ENCODE measurements at places on chromosomes 6 and 20.

- no peak for DNase-seq
Measured at GRCh38 chr6:112799889-112800288, 452.8 kb downstream of the RFPL4B start.

GRCh38 chr6:137172734-137173431, 561 bp downstream of the IL22RA2 start:
- no peak for DNase-seq

DNA sequence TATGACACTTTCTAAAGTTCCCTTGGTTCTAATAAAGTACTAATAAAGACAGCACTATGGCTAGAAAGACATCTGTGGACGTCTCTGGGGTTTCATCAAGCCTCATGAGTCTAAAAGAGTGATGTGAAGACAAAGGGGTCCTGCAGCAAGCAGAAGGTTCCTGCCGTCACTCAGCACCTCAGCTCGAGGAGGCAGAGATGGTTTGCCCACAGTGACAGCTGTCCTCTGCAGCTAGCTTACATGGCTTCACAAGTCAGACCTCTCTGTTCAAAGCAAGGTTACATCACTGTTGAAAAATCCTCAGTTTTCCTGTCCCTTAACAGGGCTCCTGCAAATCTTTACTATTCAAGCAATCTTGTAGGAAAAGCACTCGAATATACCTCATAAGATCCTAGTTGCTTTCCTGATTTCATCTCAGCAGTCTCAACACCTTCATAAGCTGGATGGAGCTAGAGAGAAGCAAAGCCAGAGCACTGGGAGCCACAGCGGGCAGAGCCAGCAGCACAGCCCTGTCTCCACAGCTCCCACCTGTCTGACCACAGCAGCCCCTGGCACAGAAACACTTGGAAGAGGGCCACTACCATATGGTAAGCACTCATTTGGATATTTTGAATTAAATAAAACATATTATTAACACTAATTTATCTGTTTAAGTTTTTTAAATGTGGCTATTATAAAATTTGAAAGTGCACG, 202.3 kb downstream of the GMDS start:
- no peak for DNase-seq

GRCh38 chr20:2313316-2313715, 17.5 kb downstream of the TGM3 start:
- DNase-seq: no peak

DNA sequence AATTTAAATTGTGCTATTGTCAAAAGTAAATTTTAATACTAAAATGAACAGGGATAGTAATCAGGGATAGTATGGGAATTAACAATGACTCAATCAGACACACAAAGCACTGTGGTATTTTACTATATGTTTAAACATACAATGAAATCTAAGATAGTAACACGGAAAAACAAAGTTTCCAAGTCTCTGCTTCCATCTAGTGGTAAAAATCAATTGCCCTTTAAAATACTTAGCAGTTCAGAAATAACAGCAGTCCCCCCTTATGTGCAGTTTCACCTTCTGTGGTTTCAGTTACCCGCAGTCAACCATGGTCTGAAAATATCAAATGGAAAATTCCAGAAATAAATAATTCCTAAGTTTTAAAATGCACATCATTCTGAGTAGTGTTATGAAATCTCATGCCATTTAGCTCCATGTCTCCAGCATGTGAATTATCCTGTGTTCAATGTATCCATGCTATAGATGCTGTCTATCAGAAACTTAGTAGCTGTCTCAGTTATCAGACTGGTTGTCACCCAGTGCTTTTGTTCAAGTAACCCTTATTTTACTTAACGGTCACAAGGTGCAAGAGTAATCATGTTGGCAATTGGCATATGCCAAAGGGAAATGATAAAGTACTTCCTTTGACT, 58.5 kb downstream of the AHI1 start:
- DNase-seq: peak; percentile 32

DNA sequence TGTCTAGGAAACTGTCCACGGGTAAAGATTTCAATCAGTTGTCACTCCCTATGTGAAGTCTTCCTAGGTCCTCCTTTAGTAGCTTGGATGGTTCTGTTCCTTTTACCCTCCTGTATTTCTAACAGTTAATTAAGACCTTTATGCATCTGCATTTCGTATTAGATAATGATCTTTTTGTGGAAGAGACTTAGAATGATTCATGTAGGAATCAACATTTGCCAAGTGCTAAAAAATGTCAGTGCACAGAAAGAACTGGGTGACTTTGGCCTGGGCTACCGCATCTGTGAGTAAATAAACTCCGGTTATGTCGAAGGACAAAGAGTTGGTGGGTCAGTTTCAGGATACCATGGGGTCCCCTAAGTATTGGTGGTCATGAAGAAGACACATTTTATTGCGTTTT, 918.0 kb downstream of the TFAP2A start:
- no peak for DNase-seq

DNA sequence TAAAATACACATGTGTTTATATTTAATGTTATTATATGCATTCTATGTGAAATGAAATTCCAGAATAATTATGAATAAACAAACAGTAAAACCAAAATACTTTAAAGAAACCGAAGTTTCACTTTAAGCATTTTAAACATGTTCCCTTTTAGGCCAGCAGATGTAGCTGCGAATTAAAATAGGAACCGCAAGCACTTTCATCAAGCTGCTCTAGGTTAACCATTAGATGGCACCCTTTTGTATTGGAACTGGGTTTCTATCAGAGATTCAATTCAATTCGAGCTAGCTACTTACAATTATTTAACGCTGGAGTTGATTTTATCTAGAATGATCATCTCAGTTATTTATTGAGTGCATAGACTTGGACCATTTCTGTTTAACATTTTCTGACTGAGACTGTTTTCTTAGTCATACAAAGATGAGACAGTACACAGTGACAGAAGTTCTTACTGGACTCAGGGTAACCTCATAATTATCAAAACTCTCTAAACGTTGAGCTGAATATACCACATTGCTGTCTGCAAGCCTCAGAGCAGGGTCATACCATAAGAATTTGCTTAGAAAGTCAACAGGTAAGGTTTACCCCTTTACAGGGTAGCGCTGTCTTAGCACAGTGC, 8.5 kb downstream of the TMEM242 start:
- DNase-seq: peak; percentile 31

- DNase-seq: no peak
Measured at GRCh38 chr6:34066218-34066571, 79.7 kb downstream of the GRM4 start.

DNA sequence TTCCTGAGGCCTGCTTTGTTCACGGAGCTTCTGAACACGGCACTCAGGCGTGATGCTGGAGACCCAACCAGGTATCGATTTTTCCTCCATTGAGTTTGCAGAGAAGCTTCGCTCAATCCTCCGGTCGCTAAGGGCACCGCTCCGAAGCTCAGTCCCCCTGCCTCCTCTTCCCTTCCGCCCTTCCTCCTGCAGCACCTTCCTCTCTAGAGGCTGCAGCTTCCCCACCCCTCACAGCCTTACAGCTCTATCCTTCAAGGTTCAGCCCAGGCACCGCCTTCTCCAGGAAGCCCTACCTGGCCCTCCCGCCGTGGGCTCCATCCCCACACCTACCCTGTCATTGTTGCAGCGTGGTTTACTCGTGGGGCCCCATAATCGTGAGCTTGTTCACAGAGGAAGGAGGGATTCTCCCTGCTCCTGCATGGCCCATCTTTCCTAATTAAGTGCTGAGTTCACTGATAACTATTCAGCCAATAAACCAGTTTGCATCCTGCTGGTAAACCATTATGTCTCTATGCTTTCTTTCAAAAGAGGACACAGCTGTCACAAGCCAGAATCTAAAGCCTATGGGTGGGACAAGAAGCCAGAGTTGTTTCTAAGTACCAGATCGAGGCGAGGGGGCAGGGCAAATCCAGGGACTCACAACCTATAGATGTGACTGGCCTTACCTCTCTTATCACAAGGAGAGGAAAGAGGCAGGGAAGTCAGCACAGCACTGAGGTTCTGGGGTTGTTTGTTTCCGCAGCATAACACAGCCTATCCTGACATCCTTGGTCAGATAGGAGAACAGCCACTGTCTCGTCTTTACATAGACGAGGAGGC, 152.0 kb downstream of the GRM4 start:
- DNase-seq: no peak

GRCh38 chr6:142757852-142758628, 186.9 kb downstream of the HIVEP2 start:
- no peak for DNase-seq

DNA sequence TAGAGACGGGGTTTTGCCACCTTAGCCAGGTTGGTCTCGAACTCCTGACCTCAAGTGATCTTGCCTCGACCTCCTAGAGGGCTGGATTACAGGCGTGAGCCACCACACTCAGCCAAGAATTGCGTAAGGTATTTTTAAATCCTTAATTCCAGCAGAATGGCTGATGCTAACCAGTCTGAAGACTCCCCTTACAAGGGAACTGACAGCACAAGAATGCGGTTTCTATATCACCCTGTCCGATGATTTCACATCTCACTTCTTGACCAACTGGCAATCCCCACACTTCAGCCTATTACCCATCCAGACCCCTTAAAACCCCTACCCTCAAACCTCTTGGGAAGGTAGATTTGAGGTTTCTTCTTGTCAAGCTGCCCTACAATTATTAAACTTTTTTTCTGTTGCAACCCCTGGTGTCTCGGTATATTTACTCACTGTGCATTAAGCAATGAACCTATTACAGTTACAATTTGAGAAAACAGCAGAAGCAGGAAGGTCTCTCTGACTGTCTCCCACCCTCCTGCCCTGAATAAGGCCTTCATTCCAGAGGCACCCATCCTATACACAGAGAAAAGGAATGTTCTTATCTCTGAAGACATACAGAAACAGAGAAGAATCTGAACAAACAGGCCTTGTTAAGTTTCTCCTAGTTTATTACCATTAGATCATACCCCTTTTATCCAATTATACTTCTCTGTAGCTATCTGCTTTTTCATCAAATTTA, 164.9 kb downstream of the ARHGAP18 start:
- DNase-seq: no peak

GRCh38 chr6:57974653-57975052, 657.2 kb downstream of the PRIM2 start:
- DNase-seq: no peak

DNA sequence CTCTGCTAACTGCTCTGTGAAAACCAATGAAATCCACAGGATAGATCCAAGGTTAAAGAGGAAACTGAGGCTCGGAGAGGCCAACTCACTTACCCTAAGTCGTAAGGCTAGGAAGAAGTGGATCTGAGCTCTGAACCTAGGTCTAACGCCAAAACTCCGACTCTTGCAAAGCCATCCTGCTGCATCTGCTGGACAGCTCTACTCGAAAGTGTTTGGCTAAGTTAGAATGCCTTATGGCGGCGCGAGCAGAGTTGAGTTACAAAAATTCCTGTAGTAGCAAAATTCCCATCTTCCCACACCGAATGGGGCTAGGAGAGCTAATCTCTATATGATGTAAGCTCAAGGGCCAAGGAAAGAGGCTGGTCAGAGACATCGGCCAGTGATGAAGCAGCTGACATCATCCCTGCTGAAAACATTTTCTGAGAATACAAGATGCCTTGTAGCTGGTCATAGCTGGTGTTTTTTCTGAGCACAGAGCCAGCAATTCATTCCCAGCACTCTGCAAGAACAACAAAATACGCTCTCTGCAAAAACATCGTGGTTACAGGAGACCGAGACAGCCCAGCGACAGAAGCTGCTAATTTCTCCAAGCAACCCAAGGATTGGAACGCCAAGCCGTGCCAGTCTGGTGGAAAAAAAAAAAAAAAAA, 1.8 kb downstream of the SPATA2 start:
- no peak for DNase-seq

DNA sequence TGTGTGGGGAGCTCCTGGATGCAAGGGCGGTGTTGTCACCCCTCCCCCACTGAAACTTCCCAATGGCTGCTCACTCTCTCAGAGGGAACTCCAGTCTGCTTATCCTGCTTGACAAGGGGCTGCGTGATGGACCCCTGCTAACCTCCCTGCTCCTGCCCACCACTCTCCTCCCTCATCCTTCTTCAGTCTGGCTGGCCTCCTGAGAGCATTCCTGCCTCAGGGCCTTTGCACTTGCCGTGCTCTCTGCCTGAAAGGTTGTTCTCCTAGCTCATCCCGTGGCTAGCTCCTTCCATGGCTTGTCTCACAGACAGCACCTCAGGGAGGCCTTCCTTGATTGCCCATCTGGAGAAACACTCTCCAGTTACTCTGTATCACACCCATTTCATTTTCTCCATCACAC, 73.9 kb upstream of the ZNFX1 start:
- DNase-seq: no peak

DNA sequence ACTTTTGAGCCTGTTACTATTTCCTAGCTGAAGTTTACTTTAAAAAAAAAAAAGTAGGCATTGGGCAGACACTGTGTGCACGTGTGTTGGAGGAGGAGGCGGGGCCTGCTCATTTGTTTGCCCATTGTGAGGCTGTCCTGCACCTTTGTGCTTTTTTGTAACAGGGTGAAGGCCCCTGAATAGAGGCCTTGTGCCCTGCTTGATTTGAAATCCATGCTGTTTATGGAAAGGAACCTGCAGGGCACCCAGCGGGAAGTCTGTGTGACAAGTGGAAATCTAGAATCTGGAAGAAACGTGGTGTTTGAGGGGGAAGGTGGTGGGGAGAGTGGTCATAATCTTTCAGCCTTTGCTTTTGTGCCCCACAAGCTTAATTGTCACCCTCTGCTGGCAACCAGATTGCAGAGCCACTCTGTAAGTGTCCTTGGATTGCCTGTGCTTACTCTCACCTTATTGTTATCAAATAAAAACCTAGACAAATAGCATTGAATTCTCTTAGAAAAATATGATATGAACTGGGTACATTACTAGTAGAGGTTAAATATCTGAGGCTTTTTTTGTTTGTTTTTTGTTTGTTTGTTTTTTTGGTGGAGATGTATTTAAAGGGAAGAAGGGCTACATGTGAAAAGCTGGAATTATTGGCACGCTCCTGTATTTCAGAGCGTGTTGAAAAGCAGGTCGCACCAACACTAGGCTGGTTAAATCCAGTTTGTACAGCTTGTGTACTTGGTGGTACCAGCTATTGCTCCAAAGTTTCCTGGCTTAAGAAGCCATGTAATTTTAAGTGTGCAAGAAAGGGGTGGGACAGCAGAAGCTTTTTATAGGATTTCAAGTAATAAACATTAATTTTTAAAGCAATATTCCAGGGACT, 156.3 kb downstream of the ARID1B start:
- DNase-seq: no peak

GRCh38 chr20:16661756-16662155, 68.1 kb upstream of the SNRPB2 start:
- no peak for DNase-seq

DNA sequence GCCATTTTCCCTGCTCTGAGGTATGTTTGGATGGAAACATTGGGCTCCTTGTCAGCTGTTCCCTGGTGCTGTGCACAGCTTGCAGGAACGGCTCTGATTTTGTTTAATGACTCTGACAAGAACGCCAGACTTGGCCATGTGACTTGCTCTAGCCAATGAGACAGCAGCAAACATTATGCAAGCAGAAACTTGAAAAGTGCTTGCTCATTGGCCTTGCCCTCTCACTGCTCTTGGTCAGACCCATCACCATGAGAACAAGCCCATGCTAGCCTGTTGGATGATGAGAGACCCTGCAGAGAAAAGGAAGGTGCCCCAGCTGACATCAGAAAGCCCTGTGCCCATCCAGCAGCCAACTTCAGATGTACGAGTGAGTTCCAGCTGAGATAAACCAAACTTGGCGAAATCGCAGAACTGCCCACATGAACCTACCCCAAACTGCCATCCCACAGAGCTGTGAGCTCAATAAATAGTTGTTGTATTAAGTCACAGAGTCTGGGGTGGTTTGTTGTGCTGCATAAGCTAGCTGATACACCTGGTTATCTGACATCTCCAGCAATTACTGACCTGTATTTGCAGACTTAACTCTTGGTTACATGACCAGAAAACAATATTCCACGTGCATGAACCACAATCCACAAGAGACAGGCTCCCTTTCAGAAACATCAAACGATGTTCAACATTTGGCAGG, 96.9 kb downstream of the JPH2 start:
- DNase-seq: no peak
